Stimulated activated CD4-positive, alpha-beta T cell treated with anti-CD3 and anti-CD28 coated beads, Interleukin-2, amount 100 ng/mL, for 48 hours (primary cell): ENCODE measurements at places on chromosomes 5 and 9.

DNA sequence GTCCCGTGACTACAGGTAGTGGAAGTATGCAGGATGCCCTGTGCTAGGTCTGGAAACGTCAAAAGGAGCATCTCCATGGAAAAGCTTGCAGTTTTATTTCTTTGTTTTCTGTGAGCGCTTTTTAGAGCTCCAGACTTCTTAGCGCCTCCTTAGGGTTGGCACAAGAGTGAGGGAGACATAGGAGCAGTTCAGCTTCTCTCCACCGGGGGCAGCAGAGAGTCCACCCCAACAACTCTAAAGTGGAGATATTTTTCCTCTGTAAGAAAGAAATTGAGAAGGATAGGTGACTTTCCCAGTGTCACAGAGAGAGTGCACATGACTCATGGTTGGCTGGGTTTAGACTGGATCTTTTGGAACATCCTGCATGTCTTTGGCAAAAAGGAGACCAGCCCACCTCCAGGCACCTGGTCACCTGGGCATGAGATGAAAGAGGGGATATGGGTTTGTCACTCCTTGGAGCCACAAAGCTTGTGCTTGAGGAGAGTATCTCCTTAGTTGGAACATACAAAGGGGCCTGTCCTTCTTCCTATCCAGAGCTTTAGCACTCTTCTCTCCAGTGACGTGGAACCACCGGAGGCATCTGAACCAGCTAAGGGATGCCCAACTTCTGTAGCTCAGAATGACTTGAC lies 637.7 kb downstream of the SEMA5A start:
- DNase-seq, result peak; percentile 20

DNA sequence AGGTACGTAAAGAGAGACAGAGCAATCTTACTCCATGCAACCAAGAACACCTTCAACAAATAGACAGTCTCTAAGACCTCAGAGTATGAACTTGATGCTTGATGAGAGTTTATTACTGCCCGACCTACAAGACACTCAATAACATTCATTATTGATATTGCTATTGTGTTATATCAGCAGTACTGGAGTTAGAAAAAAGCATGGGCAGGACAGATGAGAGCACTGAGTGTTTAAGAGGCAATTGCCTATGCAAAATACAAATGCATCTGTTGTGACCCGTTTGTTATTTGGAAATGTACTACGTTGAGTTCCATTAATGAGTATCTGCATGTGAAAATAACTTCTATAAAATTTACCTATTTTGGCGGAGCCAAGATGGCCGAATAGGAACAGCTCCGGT lies 8.1 kb upstream of the MARCOL start:
- DNase-seq, result no peak

GRCh38 chr5:80082731-80083100 lies 47.6 kb downstream of the THBS4 start:
- peak; percentile 16 for DNase-seq

DNA sequence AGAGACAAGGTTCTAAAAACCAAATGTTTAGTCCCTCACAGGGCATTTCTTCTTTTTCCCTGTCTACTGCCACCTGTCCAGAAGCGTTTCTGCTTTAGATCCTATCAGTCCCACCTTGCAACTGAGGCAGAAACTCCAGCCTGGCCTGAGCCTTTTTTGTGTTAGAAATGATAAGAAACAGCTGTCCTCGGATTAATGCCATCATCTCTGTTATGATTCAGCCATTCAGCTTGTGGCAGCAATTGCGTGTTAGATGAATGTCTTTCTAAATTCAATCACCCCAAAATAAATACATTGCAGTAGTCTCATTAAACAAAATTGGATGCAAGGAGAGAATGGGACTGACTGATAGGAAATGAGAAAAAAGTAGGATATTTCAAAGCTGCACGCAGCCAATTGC lies 28.3 kb upstream of the FRMPD1 start:
- no peak for DNase-seq

DNA sequence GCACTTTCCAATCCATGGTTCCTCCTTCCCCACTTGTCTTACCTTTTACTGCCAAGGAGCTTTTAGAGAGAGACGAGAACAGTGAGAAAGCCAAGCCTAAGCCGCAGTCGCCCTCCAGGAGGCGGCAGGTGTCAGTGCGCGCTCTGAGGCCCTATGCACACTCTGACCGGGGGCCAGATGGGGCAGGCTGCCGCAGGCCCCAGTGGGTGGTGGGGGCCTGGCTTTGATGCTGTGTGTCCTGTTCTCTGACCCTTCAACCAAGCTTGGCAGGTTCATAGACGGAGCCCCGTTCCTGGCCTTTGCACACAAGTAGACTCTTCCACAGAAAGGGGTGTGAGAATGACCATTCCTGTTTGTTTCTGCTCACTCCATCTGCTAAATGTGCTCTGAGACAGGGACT lies 77.3 kb downstream of the WNK2 start:
- DNase-seq, result no peak
